ENCODE measurements at places on chromosomes 16 and 17.

DNA sequence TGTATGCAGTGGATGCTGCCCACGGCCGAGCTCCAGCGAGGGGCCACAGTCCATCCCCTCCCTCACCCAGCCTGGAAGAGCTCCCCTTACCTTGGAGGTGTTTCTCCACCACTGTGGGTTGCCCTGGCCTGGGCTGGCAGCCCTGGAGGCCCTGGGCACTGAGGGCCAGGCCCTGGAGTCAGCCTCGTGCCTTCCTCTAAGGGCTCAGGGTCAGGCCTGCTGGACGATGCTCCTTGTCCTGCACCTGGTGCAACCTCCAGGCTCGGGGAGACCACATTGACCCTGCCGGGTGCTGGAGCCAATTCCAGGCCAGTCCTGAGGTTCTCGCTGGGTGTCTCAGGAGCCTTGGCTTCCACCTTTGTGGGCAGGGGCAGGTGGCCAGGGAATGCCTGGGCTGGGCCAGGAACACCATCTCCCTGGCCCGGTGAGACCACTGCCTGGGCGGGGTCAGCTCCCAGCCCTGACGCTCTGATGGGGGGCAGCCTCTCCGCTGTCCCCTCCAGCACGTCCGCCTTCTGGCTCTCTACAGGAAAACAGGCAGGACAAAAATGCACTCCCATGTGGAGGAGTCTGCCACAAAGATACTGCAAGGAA lies 10.4 kb downstream of the MYLK3 start:
- DNase-seq: no peak

GRCh38 chr17:4161192-4161966 lies 18.4 kb downstream of the CYB5D2 start:
- no peak for DNase-seq

DNA sequence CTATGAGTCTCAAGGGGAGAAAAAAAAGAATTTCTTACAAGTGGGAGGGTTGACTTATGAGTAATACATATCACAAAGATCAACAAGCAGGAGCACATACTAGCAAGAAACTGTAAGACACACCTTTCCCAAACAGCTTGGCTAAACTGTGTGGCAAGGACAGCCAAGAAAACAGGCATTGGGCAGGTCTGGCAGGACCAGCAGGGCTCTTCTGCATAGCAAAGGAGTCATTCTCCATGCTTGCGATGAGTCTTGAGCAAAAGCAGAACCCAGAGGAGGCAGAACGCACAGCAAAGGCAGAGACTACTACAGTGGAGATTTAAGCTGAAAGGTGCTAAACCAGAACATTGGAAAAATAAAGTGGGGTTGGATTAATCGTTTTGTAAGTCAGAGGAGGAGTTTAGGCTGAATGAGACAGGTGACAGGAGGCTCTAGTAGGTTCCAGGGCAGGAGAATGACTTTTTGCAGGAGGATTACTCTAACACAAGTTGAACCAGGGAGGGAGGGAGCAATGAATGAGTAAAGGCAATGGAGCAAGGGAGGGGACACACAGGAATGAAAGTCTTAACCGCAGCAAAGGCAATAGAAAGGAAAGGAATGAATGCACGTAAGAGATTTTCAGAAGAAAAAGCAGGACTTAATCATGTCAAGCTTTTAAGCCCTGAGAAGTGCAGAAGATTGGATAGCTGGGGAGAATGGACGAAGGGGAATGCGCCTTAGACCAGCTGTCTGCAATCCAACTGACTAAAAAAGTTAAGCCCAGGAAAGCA lies 2.7 kb downstream of the N4BP1 start:
- DNase-seq: no peak

DNA sequence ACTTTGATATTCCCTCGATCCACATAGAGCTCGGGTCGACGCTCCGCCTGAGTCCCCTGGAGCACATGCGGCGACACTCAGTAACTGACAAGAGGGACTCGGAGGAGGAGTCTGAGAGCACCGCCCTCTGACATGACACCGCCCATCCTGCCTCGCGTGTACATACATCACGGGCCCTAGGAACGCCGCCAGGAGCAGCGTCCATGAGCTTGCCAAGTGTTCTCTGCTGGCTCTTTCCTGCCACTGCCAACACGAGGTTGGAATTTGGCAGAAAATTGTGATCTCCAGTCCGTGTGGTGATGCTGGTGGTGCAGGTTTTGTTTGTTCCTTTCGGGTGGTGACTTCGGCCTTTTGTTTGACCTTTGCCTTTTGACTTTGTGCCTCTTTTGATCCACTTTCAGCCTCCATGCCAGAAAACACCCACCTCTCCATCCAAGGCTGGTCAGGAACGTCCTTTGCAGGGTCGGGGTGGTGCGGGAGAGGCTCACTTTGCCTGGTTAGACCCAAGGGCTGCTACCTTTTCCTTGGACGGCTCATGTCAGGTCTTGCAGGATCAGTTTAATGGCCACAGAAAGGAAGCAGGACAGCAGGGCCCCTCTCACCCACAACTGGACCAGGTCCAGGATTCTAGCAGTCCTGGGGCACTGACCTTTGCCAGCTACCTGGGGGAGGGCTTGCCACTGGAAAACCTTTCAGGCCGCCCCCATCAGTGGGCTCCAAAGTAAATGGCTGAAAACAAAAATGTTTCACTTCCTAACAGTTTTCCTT lies 27.6 kb downstream of the ELAC2 start:
- no peak for DNase-seq

DNA sequence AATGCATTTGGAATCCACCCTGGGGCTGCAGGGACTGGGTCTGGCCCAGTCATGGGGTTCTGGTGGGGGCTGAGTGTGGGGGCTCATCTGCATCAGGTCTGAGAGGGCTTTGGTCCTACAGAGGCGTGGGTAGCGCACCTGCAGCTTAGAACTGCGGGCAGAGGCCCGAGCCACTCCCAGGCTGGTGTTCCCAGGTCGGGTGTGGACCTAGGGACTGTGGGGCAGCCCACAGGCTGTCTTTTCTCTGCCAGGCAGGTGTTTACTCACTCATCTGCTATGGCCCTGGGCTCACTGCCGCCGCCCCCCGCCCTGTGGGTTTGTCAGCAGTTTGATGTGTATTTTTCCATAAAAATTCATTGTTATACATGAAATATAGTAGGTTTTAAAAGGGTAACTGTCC lies 27.0 kb upstream of the DOC2B start:
- no peak for DNase-seq

- DNase-seq: no peak
These were observed 13.5 kb downstream of the KIAA0753 start for GRCh38 chr17:6627019-6627418.

DNA sequence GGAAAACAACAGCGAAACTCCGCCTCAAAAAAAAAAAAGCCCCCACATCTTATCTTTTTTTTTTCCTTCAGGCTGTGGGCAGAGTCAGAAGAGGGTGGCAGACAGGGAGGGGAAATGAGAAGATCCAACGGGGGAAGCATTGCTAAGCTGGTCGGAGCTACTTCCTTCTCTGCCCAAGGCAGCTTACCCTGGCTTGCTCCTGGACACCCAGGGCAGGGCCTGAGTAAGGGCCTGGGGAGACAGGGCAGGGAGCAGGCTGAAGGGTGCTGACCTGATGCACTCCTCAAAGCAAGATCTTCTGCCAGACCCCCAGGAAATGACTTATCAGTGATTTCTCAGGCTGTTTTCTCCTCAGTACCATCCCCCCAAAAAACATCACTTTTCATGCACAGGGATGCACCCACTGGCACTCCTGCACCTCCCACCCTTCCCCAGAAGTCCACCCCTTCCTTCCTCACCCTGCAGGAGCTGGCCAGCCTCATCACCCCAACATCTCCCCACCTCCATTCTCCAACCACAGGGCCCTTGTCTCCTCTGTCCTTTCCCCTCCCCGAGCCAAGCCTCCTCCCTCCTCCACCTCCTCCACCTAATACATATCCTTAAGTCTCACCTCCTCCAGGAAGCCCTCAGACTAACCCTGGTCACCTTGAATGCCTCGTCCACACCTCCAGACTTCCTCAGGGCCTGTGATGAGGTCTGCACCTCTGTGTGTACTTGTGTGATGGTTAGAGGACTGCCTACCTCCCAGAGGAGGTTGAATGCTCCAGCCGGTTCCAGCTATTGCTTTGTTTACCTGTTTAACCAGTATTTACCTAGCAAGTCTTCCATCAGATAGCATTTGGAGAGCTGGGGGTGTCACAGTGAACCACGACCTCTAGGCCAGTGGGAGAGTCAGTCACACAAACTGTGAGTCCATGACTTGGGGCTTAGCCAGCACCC lies 1.2 kb upstream of the HBA1 start:
- DNase-seq: no peak

DNA sequence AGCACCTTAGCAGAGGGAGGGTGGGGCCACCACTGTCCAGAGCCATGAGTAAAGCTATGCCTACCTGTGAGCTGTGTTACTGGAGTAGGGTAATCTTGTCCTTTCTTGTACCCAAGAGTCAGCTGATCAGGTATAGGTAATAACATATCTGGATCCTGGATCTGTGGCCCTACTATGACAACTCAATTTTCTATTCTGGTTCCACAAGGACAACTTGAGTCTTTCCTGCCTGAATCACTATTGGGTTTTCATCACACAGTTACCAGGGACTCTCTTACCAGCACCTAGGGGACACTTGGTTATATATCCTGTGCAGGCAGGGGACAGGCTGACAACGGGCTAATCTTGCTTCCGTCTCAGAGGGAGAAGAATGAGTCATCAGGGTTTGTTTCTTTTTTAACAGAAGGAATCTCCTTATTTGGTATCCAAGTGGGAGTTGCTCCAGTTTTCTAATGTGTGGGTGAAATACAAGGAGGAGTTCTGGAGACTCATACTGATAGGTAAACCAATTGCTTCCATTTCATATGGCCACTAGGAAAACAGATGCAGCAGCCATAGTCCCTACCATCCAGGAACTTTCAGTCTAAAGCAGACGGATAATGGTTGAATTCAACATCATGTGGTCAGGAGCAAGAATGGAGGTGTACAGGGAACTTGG lies 6.8 kb downstream of the ZNF267 start:
- DNase-seq: peak; percentile 61

- peak; percentile 33 for DNase-seq
These were observed 13.6 kb downstream of the CEP20 start for GRCh38 chr16:15874745-15875314.

- peak; percentile 66 for DNase-seq
These were observed at the start of gene BRD7 for GRCh38 chr16:50368410-50369132. TSS of gene BRD7 (minus strand) at chr16:50368988. CDS start at chr16:50368774, 214 bp downstream.

DNA sequence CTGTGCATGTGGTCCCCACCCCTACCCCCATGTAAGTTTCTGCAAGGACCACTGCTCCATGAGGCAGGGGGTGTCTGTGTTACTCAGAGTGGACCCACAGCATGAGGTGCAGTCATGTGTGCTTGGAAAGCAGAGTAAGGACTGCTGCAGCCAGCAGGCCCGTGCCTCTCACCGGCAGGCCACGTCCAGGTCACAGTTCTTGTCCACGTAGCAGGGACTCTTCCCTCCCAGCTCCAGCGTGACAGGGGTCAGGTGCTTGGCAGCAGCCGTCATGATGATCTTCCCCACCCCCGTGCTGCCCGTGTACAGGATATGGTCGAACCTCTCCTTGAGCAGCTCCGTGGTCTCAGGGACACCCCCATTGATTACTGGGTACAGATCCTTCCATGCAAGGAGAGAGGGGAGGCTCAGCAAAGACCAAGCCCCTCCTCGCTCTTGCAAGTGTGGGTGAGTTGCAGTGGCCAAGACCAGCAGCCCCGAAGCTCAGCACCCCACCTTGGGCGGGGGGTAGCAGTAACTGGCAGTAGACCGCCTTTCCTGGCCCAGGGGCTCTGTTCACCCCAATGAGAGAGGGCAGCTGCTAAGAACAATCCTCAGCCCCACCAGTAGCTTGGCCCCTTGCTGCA lies 6.2 kb downstream of the ALDH3A1 start:
- no peak for DNase-seq

DNA sequence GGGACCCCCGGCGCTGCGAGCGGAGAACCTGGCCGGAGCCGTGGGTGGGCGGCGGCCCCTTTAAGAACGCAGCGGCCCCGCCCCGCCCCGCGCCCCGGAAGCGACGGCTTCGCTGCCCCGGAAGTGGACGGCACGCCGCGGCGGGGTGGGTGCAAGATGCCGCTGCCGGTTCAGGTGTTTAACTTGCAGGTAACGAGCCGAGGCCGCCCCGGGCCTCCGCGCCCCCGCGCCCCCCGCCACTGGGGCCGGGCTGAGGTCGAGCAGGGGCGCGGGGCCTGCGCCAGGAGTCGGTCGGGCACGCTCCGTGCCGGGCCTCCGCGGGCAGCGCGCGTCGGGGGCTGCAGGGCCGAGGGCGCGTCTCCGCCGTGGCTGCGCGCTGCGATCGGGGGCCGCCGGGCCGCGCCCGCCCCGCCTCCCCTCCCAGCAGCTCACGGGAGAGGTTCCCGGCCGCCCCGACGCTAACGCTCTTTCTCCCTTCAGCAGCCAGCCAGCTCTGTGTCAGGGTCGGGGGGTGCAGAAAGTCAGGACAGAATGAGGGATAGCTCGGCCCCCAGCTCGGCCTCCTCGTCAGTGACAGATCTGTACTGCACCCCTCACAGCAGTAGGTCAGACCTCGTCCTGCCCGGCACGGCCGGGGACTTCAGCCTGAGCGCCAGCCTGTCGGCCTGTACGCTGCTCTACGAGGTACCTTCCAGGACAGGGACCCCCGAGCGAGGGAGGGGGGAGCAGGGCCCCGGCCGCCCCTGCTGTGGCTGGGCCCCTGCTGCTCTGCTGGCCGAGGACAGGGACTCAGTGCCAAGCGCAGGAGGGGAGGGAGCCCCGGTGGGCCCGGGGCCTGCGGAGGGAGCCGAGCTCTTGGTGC lies at the start of the genes GPS1 and RFNG:
Gene GPS1 (plus strand): TSS at position 123 of the 862 bp plus-strand sequence. CDS start 34 bp downstream, at position 157.
Gene RFNG (minus strand): TSS at position 36 of the 862 bp plus-strand sequence. CDS start 45 bp downstream, outside the sequence.
- peak; percentile 90 for DNase-seq

- DNase-seq: no peak
These were observed 1.9 kb downstream of the ARL16 start for GRCh38 chr17:81681672-81682071.

DNA sequence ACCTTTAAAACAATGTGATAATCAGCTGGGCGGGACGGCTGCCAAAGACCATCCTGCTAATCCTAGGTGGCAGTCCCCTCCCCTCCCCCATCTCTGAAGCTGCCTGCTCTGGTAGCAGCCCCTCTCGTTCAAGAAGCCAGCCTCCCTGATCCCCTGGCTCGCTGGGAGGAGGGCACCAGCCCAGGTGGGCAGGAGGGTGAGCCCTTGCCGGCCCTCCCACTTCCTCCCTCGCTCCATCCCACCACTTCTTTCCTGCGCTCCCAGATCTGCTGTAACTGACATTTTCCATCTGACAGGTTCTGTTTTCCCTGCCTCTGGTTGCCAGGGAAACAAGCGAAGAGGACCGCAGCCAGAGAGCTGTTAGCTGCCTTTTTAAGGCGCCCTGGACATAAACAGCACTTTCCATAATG lies 155.7 kb upstream of the TNRC6C start:
- DNase-seq: no peak

- DNase-seq: no peak
These were observed 37.3 kb downstream of the PLCG2 start for GRCh38 chr16:81816351-81816750.

GRCh38 chr17:77844681-77845080 lies 113.8 kb upstream of the TNRC6C start:
- no peak for DNase-seq

DNA sequence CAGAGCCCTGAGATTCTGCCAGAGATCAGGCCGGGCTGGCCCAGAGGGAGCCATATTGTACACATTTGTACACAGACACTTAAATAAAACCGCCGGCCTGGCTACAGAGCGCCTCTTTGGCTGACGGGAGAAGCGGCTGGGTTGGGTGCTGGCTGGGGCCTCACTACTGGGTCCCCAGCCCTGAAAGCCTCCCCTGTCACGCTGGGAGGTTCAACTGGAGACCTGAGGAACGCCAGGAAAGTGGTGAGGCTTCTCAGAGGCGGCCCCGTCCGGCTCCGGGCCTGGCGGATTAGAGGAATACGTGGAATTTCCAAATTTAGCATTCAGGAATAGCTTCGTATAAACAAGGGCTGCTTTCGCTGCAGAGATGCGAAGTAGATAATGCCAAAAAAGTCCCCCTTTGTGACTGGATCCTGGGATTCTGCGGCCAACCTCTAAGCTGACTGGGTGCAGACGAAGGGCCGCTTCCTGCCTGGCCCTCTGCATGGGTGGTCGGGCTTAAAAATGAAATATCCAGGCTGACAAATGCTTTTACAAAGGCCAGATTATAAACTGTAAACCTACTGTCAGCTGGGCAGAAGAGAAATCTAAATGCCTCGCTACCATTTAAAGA lies 252.4 kb downstream of the IRF8 start:
- no peak for DNase-seq
